ENCODE measurements at places on chromosomes 7 and 10. TPM values are rescaled to one million over a fixed set of nuclear protein-coding genes. Genes with fewer than 3 reads are reported as not detected.

The AKR1C4 gene
- total RNA-seq, result not detected

The SEMA4G gene
- 0.29 TPM for total RNA-seq

The PTF1A gene
- total RNA-seq, result not detected

The CHAT gene
- not detected for total RNA-seq

The TRIL gene
- total RNA-seq, result under 0.01 TPM

The LGI1 gene
- not detected for total RNA-seq

The WDR37 gene
- total RNA-seq, result 15.6 TPM

The CFAP70 gene
- 0.29 TPM for total RNA-seq

The SDK1 gene
- 2.0 TPM for total RNA-seq

The MSMB gene
- not detected for total RNA-seq

The AEBP1 gene
- 90.4 TPM for total RNA-seq

The TMEM270 gene
- total RNA-seq, result not detected

The PDE6C gene
- not detected for total RNA-seq

The BUD31 gene
- 87.6 TPM for total RNA-seq

The PPP1R9A gene
- not detected for total RNA-seq

The PNLIPRP3 gene
- total RNA-seq, result not detected

The CCDC7 gene
- total RNA-seq, result 1.2 TPM

The RAB11FIP2 gene
- total RNA-seq, result 15.8 TPM

The NACAD gene
- total RNA-seq, result 3.5 TPM

The SHLD2 gene
- 20.6 TPM for total RNA-seq

The WNT8B gene
- total RNA-seq, result not detected

The IFIT1 gene
- total RNA-seq, result 23.1 TPM

The MBL2 gene
- total RNA-seq, result not detected

The CDC14C gene
- total RNA-seq, result not detected

The GHRHR gene
- not detected for total RNA-seq

The SYT15B gene
- not detected for total RNA-seq

The SDHAF3 gene
- 11.8 TPM for total RNA-seq

The AKR1C3 gene
- 7.4 TPM for total RNA-seq

The MKI67 gene
- total RNA-seq, result 23.7 TPM

Data from myometrial cell (primary cell).